Activated effector memory CD4-positive, alpha-beta T cell treated with anti-CD3 and anti-CD28 coated beads, Interleukin-2, amount 50 U/mL, for 16 hours (primary cell): ENCODE measurements at places on chromosomes 5 and 9.

DNA sequence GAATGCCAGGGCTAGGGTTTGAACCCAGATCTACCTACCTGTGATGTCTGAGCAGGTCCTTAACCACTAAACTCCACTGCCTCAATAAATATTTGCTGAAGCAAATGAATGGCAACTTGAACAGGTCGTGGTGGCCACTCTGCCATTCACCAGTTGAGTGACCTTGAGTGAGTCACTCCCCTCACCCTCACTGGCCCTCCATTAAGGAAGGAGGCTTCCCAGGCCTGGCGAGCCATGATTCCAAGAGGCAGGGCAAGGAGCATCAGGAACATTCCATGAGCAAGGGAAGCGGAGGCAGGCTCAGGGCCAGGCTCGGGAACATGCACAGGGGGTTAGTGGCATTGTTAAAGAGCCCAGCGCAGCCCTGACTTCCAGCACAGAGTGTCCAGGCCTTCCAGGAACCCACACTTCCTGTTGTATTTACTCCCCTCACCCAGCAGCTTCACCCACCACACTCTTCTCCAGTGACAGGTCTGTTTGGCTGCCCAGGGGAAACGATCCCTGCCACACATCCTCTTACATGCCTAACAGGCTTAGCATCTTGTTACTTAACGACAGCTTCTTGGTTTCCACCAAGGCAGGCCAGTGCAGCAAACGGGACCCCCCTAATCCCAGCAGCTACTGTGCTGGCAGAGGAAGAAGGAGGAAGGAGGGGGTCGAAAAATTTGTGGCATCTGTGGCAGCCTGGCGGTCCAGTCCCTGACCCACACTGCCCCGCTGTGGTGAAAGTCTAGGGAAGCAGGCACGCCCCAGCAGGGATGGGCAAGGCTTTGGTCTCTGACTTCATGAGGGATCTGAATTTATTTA lies 43.7 kb upstream of the TTC1 start:
- no peak for DNase-seq

- no peak for DNase-seq
These were observed 92.4 kb upstream of the CXCL14 start for GRCh38 chr5:135671052-135671705.

DNA sequence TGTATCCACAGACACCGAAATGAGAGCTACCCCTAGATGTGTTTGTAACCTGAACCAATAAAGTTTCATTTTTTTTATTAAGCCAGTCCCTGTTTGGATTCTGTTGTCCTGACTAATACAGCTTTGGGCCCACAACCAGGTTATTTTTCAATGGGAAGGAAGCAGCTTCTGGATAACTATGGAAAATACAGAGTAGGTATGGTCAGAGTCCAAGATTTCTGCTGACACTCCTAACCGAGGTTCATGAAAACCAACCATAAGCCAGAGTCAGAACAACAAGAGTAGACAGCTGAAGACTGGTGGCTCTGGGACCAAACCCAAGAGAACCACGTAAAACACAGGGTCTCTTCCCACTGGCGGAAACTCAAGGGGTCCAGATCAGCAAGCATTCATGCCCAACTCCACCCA lies 10.8 kb downstream of the KLF9 start:
- DNase-seq, result no peak

DNA sequence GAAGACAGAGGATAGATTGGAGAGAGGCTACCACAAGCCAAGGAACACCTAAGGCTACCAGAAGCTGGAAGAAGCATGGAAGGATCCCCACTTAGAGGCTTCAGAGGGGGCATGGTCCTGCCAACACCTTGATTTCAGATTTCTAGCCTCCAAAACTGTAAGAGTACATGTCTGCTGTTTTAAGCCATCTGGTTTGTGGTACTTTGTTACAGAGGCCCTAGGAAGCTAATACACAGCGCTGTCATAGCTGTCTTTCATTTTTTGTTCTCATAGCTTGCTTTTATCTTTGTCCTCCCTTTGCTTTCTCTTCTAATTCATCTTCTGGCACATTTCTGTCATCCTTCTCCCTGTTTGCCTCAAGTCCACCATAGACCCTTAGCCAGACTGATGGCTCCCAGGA lies 104.5 kb downstream of the ATP10B start:
- DNase-seq, result no peak

- no peak for DNase-seq
These were observed 52.4 kb downstream of the NIPBL start for GRCh38 chr5:36928947-36929346.

GRCh38 chr5:65926276-65926783 lies at the start of gene ERBIN:
TSS of gene ERBIN (plus strand) at chr5:65926575. CDS start at chr5:65992719, 66,144 bp downstream.
- DNase-seq, result peak; percentile 90

- no peak for DNase-seq
These were observed 239.4 kb upstream of the FBXL7 start for GRCh38 chr5:15260356-15261268.

GRCh38 chr9:14311171-14311949 lies 2.6 kb downstream of the NFIB start:
- no peak for DNase-seq

GRCh38 chr9:137970686-137971476 lies 93.3 kb downstream of the CACNA1B start:
- peak; percentile 37 for DNase-seq

- no peak for DNase-seq
These were observed 35.0 kb downstream of the RASGEF1C start for GRCh38 chr5:180173875-180174586.

- no peak for DNase-seq
These were observed 151.0 kb downstream of the C5orf15 start for GRCh38 chr5:133817456-133817855.

DNA sequence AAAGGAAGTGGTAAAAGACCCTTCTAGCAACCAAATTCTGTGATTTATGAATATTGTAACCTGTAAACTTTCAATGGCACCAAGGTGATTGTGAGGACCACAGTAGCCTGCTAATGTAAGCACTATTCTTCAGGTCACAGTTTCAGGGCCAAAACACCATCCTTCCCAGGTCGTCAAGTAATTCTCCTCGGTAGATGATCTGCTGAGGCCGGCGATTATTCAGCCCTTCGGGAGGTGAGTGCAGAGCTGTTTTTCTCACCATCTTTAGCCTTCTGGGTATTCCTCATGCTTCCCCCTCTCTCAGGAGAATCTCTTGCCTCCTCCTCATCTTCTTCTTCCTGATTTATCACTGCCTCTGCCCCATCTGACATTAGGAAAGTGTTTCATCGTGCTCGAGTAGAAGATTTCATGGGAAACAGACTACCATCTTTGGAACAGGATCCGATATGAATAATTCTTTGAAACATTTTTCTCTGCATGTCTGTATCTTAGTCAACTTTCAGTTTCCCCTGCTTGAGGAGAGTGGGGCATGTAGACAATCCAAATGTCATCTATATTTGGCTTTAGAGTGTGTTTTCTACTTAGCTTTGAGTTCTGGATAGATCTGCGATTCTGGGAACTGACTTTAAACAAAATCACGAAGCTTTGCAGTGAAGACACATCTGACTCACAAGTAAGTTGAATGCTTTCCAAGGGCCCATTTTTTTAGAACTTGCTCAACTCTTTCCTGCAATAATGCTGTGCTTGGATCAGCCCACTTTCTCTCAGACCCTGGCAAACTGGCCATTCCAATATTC lies 173.9 kb downstream of the AOPEP start:
- DNase-seq, result no peak

GRCh38 chr9:77457916-77458592 lies 190.1 kb downstream of the GNA14 start:
- DNase-seq, result peak; percentile 82

- peak; percentile 79 for DNase-seq
These were observed 10.8 kb downstream of the TCF7 start for GRCh38 chr5:134125039-134126015.

GRCh38 chr9:21933281-21933680 lies 60.9 kb downstream of the CDKN2A start:
- no peak for DNase-seq

DNA sequence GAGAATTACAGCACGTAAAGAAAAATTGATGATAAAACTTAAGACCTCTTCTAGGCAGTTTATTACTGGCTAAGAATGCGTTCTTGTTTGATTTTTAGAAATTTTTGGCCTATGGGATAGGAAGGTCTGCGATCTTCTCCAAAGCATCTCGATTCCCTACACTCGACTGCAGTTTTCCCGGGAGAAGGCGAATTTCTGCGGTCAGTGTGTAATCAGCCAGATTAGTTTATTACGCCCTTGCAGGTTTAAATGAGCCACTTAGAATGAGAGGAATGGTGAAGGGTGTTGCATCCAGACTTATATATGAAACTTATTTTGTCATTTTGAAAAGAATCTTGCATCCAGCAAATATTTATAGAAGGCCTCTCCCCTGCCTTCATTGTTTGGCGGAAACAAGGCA lies 1.2 kb downstream of the MTAP start:
- no peak for DNase-seq

DNA sequence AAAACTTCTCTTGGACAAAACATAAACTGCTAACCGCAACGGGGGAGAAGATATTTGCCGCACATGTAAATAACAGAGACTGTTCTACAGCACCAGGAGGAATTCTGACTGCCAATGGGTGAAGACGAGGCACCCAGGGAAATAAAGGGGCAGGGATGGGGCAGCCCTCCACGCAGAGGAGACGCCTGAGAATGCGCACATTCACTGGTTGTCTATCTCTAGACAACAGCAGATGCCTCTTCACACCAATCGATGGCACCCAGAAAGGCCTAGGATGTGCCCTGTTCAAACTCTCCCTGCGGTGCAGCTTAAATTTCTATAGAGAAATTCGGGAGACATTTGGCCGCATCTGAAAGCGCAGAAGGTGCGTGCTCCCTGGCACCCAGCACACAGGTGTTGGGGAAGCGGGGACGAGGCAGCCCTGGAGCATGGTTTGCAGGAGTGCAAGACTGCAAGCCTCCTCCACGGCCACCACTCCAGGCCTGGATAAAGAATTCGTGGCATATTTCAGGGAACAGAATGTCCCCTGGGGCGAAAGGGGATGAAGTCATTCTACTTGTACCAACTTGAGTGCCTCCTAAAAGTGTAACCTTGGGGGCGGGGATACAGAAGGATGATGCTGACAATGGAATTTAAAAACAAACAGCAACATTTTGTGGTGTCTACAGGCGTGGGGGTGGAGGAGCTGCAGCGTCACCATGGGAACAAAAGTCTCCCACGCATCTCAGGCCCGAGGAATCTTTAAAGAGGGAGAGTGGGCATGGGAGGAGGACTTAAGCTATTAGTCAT lies 6.3 kb upstream of the IRX2 start:
- DNase-seq, result no peak

GRCh38 chr9:121498487-121499176 lies 1.0 kb downstream of the GGTA1 start:
- DNase-seq, result no peak

GRCh38 chr5:134115806-134116175 lies 1.3 kb downstream of the TCF7 start:
- DNase-seq, result no peak

- DNase-seq, result no peak
These were observed 56.7 kb upstream of the CLINT1 start for GRCh38 chr5:157915638-157916037.

- DNase-seq, result no peak
These were observed 17.9 kb downstream of the CRB2 start for GRCh38 chr9:123373946-123374345.
